Lung (tissue), 17 donors: ENCODE measurements at places on chromosomes 2 and 18. TPM values are rescaled to one million over a fixed set of nuclear protein-coding genes. Genes with fewer than 3 reads are reported as not detected.

Gene TWIST2
- total RNA-seq, result 12.5 TPM

Gene FEV
- total RNA-seq, result not detected

Gene ITGB6
- total RNA-seq, result 141 TPM

Gene APCDD1
- total RNA-seq, result 46.1 TPM

Gene TMX3
- total RNA-seq, result 59.3 TPM
